ENCODE measurements at places on chromosomes 12 and 14. TPM values are rescaled to one million over a fixed set of nuclear protein-coding genes. Genes with fewer than 3 reads are reported as not detected.

DNA sequence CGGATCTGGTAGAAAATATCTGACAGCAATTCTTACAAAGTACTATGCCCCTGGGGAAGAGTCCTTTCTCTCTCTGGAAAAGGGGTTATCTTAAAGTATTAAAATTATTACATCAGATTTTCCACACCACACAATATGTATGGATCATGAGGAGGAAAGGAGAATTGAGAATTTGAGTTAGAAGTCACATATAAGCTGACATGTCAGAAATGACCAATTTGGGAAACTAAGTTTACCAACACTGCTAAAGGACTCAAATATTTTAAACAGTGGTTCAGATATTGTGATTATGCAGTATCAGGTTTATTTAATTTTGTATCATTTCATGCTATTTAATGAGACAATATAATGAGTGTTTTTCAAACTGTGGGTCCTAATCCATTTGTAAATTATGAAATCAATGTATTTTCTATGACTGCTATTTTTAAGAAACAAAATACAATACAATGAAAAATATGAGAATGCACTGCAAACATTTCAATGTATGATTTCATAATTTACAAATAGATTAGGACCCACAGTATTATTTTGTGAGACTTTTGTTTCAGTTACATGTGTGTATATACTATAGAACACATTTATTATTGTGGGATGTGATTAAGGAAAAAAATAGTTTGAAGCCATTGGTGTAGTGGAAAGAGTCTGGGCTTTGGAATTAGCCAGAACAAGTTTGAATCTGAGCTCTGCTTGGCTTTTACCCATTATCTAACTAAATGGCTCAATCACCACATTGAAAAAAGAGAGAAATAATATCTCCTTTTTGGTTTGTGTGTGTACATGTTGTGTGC, 1.8 kb upstream of the INSM2 start:
- no peak overlapping the region for H3K27ac ChIP-seq
- H3K36me3 ChIP-seq = no peaks in the 10 kb centered on the region
- no peak for DNase-seq
- peaks cover 6% of the 10 kb centered on the region for H3K4me1 ChIP-seq
- H3K4me3 ChIP-seq = no peak overlapping the region

The MEG3 gene
- total RNA-seq = not detected

GRCh38 chr12:71671816-71672215, 7.7 kb downstream of the THAP2 start:
- H3K27me3 ChIP-seq = no peaks in the 10 kb centered on the region
- no peak overlapping the region for H3K27ac ChIP-seq
- H3K36me3 ChIP-seq = peaks cover 6% of the 10 kb centered on the region
- H3K4me3 ChIP-seq = no peak overlapping the region

DNA sequence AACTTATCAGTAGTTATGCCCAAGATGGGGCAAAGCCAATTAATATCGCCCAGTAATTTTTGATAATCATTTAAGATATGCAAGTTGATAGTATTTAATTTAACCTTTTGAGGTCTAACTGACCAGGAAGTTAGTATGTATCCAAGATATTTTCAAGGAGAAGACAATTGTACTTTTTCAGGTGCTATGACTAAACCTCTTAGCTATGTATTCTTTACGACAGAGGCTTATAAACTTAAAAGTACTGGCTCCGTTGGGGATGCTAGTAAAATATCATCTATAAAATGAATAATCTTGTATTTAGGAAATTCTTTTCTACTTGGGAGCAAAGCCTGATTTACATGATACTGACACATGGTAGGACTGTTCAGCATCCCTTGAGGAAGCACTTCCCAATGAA, 40.3 kb downstream of the TMTC3 start:
- H3K36me3 ChIP-seq = peaks cover 27% of the 10 kb centered on the region
- DNase-seq = no peak
- H3K4me1 ChIP-seq = no peaks in the 10 kb centered on the region
- no peak overlapping the region for H3K4me3 ChIP-seq
- H3K27me3 ChIP-seq = no peaks in the 10 kb centered on the region

The AJUBA gene
- total RNA-seq = 0.97 TPM

DNA sequence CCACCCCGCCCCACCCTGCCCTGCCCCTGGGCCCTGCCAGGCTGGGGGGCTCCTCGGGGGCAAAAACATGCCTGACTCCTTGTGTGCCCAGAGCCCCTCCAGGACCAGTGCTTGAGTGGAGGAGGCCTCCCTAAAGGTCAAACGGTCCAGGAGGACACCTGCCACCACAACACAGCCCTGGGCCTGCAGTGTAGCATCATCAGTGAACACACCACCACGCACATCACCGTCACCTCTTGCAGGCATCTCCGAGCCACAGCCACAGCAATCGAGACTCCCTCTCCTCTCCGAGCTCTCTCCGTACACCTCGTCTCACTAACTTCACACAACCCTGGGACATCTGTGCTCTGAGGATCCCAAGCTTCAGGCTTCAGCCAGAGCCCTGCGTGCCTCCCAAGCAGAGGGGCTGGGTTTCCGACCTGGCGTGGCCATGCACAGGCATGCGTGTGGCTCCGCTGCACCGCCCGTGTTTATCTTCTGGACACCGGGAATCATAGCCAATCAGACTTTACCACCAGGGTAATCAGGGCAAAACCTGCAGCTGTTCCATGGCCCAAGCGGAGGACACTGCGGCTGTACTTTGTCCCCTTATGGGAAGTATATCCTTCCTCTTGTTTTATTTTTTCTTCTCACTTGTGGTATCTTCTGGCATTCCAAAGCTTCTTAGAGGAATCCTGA, 6.2 kb upstream of the DIO3 start:
- no peak for DNase-seq
- H3K27ac ChIP-seq = no peak overlapping the region
- no peak overlapping the region for H3K4me3 ChIP-seq
- peaks cover 2% of the 10 kb centered on the region for H3K4me1 ChIP-seq
- H3K36me3 ChIP-seq = no peaks in the 10 kb centered on the region
- peaks cover 18% of the 10 kb centered on the region for H3K27me3 ChIP-seq

DNA sequence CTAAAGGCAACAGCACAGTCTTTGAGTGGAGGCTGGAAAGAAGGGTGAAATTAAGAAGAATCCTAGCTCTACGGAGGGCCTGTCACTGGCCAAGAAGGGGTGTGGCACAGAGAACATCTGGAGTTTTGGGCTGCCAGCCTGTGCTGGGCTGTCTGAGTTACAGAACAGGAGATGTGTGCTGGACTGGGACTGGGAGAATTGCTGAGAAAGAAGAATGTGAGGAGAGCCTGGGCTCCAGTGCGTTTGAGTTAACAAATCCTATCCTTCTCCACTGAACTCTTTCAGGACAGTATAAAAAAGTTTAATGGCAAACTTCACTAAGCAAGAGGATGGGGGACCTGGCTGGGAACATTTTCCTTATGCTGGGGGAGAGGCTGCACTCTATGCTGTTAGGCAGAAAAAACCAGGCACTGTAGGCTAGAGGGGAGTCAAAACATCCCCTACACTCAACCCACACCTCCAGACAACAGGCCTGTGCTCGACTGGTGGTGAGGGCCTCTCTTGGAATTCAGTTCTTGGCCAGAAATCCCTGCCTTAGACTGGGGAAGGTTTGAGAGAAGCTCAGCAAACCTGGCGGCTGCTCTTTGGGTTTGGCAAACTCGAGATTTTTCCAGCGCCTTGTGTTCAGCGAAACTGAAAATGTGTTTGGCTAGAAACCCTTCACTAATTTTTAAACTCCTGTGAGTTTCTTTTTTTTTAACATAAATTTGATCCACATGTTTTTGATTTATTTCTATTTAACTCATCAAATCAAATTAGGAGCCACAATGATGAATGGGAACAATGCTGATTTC, 217.3 kb downstream of the MON2 start:
- H3K36me3 ChIP-seq = no peaks in the 10 kb centered on the region
- H3K27ac ChIP-seq = no peak overlapping the region
- peaks cover 10% of the 10 kb centered on the region for H3K27me3 ChIP-seq
- peaks cover 1% of the 10 kb centered on the region for H3K4me1 ChIP-seq

The CD69 gene
- 116 TPM for total RNA-seq

GRCh38 chr12:5403411-5403810, 28.5 kb upstream of the NTF3 start:
- DNase-seq = no peak
- peaks cover 35% of the 10 kb centered on the region for H3K27me3 ChIP-seq
- no peaks in the 10 kb centered on the region for H3K36me3 ChIP-seq

The TAS2R50 gene
- 1.4 TPM for total RNA-seq

DNA sequence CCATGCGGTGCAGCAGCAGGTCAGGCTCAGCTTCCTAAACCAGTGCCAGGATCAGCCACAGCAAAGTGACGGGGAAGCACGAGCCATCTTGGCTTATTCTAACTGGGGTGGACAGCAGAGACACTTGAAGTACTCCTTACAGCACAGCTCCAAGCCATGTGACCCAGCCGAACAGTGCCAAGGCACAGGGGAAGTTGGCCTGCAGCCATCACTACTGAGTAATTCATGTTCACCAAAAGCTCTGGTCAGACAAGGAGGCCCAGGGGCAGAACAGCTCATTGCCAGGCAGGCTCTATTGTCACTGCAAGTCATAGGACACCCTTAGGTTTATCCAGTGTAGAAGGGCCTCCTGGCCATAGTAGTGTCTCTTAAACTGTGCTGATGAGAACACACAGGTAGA, 23.4 kb upstream of the SLC35F4 start:
- H3K4me3 ChIP-seq = no peak overlapping the region
- no peaks in the 10 kb centered on the region for H3K27me3 ChIP-seq
- no peaks in the 10 kb centered on the region for H3K36me3 ChIP-seq
- DNase-seq = no peak
- H3K4me1 ChIP-seq = no peaks in the 10 kb centered on the region

DNA sequence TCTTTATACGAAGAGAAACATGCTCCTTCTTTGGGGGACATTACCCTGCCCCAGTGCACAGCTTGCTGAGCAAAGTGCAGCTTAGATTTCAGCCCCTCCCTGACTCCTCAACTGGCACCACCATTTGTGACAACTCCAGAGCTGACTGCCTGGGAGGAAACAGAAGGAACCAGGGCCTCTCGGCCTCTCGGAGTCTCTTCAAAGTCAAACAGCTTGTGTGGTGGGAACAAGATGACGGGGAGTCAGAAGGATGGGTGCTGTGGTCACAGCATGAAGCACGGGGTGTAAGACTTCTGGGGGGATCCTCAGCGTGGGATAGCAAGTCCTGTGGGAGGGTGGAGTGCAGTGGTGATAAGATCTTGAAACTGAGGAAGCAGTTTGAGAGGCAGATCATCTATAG, 123.5 kb upstream of the BCL2L14 start:
- H3K27ac ChIP-seq = no peak overlapping the region
- peaks cover 2% of the 10 kb centered on the region for H3K36me3 ChIP-seq
- no peak for DNase-seq

DNA sequence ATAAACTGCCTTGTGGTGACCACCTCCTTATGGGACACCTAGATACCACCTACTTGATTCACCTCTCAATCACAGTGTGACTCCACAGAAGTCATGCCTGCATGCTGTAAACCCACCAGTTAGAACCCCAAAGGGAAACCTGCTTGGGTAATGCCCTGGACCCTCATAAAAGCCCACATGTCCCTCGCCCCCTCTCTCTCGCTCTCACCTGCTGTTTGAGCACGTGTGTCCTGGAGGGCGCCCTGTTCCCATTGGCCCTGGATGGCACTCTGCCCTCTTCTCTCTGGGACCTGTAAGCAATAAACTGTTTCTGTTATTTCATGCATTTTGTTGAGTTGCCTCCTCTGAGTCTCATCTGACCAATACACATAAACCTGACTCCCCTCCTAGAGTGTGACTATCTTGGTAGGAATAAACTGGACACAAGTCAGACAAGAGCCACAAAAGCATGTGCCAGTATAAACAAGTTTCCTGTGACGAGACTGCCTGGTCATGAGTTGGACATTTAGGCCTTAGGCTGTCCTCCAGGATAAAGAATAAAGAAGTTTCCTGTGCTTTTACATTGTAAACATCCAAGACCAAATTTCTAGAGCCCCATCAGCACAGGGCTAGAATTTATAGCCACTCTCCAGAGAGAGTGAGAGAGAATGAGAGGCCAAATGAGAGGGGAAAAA, 8.6 kb downstream of the IFI27L2 start:
- no peak overlapping the region for H3K4me3 ChIP-seq
- H3K4me1 ChIP-seq = peaks cover 11% of the 10 kb centered on the region
- peaks cover 10% of the 10 kb centered on the region for H3K27me3 ChIP-seq
- no peak for DNase-seq
- no peaks in the 10 kb centered on the region for H3K36me3 ChIP-seq

The GRIN2B gene
- total RNA-seq = not detected

The SYCP3 gene
- total RNA-seq = 1.1 TPM

The OR6S1 gene
- total RNA-seq = not detected
